ENCODE measurements at places on chromosomes 6 and 20.

- no peak for DNase-seq
Measured at GRCh38 chr6:56162081-56162480, 85.3 kb downstream of the COL21A1 start.

- no peak for DNase-seq
Measured at GRCh38 chr6:1222728-1223595, 88.9 kb upstream of the FOXQ1 start.

DNA sequence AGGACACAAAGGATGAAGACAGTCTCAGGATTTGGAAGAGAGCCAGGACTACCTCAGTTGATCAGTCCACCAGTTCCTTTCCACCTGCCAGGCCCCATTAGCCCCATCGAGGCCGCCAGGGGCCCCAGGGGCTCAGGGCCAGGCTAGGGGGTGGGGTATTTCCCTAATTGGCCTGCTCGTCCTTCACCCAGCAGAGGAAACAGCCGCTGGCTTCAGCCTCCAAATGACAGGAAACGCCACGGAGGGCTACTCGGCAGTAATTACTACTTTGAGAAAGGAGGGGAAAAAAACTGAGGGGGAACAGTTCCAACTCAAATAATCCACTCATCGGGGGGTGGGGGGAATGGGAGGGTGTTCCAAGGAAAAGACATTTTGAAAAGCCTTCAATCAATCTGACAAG, 42.7 kb downstream of the MAFB start:
- no peak for DNase-seq

DNA sequence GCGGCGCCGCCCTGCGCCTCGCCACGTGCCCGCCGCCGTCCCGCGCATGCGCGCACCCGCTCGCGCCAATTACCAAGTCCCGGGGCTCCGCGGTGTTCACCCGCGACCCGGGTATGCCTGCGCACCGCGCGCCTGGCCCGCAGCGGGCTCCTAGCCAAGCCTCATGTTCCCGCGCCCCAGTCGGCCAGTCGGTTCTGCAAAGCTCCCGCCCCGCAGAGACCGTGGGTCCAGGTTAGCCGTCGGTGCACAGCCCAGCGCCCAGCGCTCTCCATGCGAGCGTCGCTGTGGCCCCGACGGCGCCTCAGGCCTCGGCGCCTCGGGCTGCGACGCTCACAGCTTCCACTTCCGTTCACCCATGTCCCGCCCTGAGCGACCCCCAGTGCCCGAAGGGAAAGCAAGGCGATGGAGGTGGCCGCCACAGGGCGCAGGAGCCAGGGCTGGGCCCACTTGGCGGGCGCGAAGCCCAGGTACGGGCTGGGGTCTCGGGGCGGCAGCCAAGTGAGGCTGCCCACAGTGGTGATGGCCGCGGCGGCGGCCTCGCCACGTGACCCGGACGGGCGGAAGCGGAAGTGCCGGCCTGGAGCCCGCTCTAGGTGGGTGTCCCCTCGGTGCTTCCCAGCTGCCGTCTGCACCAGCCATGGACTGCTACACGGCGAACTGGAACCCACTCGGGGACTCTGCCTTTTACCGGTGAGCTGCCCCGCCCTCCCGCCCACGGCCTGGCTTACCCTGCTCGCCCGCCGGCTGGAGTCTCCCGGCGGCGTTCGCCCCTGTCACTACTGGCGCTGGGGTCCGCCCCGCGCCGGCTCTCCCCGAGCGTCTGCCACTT, at the start of the genes PCED1A and VPS16:
PCED1A (minus strand) TSS at position 518 of the 829 bp plus-strand sequence. CDS start 743 bp downstream, outside the sequence.
VPS16 (plus strand) TSS at position 608 of the 829 bp plus-strand sequence; CDS start at position 638, 30 bp downstream.
- DNase-seq, result peak; percentile 86

DNA sequence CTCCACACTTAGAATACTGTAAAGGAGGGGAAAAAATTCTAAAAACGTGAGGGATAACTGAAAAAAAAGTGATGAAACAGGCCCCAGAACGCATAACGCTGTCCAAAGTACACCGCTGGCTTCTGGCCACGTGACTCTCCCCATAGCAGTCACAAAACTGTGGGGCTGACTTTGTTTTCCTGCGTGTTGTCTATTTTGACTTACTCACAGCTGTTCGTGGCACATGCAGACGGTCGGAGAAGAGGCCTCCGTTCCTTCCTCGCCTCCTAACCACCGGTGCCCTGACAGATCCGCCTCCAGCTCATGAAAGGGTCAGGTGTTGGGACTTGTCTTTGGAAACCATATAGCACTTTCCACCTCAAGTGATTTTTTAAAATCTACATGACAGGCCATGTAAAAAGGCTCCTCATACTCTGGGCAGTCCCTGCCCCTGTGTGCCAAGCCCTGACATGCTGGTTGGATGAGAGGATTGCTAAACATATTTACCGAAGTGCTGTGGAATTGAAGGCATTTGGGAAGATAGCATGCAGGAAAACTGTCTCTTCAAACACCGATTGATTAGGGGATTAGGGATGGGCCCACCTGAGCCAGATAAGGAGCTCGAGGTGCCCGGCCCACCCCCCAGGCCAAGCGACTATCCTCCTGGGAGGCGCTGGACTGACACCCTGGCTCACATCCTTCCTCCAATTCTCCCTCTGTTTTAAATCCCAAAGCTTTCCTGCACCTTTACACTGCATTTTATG, 54.8 kb downstream of the DACT2 start:
- no peak for DNase-seq

- no peak for DNase-seq
Measured at GRCh38 chr6:41370488-41371111, 35.2 kb downstream of the NCR2 start.

GRCh38 chr6:111183702-111184517, 96.6 kb downstream of the SLC16A10 start:
- no peak for DNase-seq

DNA sequence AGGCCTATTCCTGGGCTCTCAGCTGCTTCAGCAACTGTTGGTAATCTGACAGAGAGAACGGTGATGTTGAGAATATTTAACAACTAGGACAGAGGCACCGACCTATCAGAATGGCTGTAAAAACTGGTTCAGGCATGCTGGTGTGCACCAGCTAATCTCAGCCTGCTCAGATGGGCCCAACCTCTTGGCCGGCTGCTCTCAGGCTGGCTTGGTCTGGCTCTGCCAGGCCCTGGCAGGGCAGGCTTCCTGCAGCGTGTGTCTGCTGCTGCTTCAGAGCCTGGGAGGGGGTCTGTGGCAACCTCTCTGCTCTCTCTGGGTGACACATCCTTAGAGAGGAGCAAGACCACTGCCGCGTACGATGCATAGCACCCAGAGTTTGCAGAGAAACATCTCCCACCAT, 4.8 kb downstream of the SLC2A12 start:
- no peak for DNase-seq

DNA sequence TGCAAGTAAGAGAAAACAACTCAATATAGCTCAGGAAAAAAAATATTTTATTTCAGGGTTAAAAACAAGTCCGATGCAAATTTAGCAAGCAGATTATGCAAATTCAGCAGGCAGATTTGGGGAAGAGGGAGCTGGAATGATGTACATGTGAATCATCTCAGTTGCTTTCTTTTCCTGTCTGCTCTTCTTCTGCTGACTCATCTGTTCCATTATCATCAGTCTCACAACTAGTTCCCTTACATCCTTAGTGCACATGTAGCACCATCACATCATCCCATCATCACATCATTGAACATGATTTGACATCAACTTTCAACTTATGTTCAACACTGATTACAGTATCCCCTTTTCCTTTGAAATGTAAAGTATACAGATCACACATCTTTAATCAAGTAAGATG, 11.5 kb upstream of the DEFB113 start:
- no peak for DNase-seq

DNA sequence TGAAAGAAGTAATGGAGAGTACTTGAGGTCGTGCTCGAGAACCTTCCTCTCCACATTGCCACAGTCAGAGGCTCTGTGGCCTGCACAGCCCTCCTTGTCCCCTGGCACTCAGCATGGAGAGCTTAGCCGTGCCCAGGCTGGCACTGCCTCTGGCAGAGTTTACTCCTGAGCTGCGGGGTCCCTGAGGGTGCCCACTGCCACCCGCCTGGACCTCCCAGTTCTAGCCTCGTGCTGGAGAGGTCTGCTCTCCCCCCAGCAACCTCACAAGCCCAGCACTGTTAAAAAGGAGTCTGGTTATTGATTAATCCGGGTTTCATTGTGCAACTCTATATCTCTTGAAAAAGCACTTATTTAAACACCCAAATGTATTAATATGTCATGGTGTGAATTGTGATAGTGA, 226.8 kb downstream of the TMEM242 start:
- no peak for DNase-seq

- DNase-seq, result no peak
Measured at GRCh38 chr6:96947055-96947454, 22.5 kb downstream of the KLHL32 start.

DNA sequence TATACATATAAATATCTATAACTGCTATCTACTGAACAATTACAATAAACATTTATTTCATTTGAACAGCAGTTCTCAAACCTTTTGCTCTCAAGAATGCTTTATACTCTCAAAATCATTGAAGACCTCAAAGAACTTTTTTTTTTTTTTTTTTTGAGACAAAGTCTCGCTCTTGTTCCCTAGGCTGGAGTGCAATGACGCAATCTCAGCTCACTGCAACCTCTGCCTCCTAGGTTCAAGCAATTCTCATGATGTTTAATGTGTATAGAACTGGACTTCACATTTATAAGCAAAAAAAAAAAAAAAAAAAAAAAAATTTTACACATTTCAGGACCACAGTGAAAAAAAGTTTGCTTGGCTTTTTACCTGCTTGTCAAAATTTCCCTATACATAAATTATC, 11.7 kb downstream of the UBE2V1 start:
- DNase-seq, result no peak

DNA sequence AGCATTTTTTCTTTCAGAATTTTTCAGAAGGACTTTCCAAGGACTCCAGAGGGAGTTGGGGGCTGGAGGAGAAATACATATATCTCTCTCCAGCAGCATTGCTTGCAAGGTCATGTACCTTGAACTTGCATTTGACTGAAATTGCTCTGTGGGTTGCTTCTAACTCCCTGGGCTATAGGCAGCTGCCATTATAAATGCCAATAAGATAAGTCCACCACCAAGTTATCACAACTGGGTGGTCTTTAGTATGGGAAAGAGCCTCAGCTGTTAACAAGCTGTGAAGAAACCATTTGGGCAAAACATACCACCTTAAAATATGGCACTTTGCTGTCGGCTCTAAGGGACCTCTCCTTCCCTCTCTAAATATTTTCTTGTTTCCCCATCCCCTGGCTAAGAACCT, 20.9 kb upstream of the CITED2 start:
- no peak for DNase-seq

GRCh38 chr20:9235518-9235917, 166.6 kb downstream of the PLCB4 start:
- no peak for DNase-seq

DNA sequence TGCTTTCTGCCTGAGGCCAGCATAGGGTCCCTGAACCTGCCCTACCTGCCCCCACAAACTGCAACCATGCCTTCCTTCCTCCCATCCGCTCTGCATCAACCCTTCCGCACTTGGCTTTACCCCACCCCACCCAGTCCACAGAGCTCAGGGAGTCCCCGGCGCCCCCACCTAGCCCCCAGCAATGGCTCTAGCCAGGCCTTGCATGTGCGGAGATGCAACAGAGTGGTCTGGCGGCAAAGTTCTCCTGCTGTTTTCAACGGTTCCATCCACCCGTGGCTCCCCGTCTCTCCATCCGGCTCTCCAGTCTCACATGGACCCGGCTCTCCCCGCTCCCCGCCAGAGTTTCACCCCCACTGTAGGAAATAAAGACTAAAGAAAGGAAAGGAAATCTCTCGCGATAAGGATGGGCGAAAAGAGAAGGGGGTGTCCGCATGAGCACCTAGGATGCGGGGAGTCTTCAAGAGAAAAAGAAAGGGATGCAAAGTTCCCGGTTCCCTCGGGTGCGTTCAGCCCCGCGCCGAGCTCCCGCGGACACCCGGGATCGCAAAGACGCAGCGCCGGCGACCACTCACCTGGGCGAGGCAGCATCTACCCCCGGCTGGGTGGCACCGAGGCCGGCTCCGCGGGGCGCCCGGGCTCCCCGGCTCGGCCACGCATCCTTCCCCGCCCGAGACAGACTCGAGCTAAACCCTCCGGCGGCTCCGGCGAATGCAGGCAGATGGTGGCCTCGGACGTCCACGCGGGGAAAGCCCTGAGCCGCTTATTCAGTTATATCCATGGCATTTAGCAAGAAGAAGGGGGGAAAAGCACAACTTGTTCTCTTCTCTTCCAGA, 579 bp downstream of the LRFN2 start:
- DNase-seq, result no peak

- DNase-seq, result no peak
Measured at GRCh38 chr6:170110201-170111140, 180.4 kb downstream of the DLL1 start.

GRCh38 chr6:44211284-44211683, 5.4 kb upstream of the MYMX start:
- DNase-seq, result no peak

GRCh38 chr6:90870561-90870960, 283.7 kb upstream of the MAP3K7 start:
- no peak for DNase-seq

GRCh38 chr6:157672726-157673412, 150.2 kb upstream of the SNX9 start:
- no peak for DNase-seq

DNA sequence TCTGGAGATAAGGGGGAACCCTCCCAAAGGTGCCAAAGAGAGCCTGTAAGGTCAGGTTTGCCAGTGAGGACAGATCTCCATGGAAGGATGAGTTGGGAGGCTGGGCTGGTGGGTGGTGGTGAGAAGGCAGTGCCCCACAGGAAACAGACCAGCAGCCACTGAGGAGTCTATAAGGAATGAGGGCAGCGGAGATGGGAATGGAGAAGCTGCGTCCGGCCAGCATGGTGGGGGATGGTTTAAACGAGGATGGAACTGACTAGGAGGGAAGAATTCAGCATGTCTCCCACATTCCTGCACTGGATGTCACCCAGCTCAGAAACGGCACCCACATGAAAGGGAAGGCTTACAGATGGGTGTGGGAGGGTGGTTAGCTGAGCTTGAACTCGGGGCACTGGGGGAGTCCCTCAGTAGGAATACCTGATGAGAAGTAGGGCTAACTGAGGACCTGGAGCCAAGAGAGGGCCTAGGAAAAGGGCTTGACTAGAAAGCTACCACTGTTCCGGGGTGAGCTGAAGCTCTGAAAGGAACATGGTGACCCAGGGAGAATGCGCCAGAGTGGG, 53.2 kb downstream of the FOXA2 start:
- DNase-seq, result no peak

DNA sequence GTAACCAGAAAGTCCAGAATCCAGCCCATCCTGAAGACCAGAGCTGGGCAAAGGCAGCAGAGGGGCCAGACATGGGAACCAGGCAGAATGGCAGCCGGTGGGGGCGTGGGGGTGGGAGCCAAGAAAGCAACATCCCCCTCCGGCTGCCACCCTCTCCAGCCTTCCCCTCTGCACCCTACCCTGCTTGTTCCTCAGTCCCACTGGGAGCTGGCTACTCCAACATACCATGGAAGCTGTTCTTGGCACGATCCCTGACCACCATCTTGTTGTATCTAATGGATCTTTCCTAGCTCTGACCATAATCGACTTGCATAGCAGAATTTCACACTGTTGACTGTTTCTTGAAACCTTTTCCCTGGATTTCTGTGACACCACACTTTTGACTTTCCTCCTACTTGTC, 30.2 kb downstream of the ADA start:
- DNase-seq, result no peak
